NCI-H2171 (cell line): ENCODE measurements at places on chromosomes 7 and 10.

- no peak for DNase-seq
These were observed 175.4 kb downstream of the SKAP2 start for GRCh38 chr7:26688936-26689506.

DNA sequence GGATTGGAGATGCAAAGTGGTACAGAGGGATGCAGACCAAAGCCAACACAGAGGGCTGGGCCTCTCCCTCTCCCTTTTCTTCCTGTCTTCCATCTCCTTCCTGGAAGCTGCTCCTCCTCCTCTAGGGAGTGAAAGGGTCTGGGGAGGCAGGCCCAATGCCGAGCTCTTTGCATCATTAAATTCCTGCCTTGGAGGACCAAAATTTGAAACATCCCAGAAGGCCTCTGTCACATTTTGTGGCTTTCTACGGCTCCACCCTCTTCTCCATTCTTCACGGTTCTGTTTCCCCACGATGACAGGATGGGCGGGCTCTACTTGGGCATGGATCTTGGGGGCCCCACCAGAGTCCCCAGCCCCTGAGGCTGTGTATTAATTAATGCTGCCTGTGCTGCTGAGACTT lies 76.4 kb downstream of the NEURL1 start:
- no peak for DNase-seq

GRCh38 chr7:114422507-114423501 lies 8.2 kb downstream of the FOXP2 start:
- DNase-seq = no peak

GRCh38 chr7:70569335-70569819 lies 562.6 kb upstream of the GALNT17 start:
- DNase-seq = peak; percentile 74

DNA sequence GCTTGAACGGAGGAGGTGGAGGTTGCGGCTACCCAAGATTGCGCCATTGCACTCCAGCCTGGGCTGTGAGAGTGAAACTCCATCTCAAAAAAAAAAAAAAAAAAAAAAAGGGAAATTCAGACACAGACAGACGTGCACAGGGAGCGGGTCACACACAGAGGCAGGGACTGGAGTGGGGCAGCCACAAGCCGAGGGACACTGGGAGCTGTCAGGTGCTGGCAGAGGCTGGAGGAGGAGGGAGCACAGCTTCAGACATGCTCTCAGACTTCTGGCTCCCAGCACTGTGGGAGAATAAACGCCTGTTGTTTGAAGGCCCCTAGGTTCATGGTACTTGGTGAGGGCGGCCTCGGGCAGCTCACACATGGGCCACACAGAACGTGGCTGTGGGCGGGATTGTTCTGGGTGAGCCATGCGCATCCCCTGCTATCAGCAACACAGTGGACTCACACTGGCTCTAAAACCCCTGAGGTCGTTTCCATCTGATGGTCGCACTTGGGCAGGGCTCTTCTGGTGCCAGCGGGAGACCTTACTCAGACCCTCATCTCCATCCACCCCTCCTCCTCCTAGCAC lies 375.9 kb downstream of the DNAJB6 start:
- DNase-seq = no peak

DNA sequence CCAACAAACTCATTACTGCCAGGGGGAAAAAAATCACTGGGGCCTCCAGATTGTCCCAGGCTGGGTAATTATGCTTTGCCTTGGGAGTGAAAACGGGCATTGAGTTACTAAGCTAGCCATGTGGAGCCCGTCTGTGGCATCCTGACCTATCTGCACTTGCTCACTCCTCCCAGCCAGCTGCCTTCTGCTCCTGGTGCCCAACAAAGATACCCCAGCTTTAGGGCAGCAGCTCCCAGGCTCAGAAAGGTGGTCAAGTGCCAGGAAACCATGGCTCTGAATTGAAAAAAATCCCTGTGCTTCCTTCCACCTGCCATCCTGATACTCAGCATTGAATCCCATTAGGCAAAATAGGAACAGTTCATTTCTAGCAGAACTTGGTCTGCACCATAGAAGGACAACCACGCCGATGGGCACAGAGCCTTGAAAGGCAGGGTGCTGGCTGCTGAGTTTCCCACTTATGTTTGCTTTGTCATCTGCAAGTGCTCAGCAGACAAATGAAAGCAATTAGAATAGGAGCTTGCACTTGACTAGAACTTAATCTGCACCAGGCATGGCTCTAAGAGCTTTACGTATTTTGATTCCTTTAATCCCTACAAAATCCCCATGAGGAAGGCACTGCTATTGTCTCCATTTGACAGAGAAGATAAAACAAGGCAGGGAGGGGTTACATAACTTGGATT lies 42.8 kb downstream of the HSPA12A start:
- no peak for DNase-seq

DNA sequence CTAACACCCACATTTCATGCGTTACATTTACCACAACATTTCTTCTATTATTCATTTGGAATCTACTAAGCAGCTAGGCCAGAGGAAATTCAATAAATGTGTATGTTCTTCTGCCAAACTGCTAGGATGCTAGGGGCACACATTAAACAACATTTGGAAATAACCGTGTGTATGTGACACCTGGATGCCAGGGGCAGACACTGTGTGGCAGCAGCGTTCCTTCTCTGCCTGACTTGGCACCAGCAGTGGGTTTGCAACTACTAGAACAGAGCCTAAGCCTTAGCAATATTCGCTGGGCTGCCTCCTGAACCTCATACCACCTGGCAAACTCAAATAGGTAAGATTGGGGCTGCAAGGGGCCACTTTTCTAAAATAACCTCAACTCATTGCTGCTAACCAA lies 182.1 kb downstream of the CHCHD3 start:
- DNase-seq = no peak

GRCh38 chr7:2248984-2249694 lies 7.1 kb downstream of the NUDT1 start:
- no peak for DNase-seq

GRCh38 chr10:19628767-19629560 lies 187.3 kb upstream of the PLXDC2 start:
- DNase-seq = no peak

DNA sequence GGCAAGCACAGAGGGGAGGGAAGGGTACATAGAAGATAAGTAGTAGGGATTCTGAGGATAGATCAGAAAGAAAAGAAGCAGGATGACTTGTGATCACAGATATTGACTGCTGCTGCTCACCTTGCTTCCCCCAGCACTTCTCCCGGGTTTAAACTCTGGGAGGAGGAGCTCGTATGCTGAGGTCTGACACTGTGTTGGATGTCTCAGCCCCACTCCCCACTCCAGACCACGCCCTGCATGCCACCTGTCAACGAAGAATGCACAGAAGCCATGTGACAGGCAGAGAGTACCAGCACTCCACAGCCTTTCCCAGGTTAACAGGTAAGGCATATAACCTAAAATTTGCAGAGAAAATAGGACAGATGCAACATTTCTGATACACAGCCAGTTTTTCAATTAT lies 388.9 kb downstream of the TNS3 start:
- peak; percentile 56 for DNase-seq

- peak; percentile 54 for DNase-seq
These were observed 26.2 kb downstream of the PWWP2B start for GRCh38 chr10:132422903-132423825.

DNA sequence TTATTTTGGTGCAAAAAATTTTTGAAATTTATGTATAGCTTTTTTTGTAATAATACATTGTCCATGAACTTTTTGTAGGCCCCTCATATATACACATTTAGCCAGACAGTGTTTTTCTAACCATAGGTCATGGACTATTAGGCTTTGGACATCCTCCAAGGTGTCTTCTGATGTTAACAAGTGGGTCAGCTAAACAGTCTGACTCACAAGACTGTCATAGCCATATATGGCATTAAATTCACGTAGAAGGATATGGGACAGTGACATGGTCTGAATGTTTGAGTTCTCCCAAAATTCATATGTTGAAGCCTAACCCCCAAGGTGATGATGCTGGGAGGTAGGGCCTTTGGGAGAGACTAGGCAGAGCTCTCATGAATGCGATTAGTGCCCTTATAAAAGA lies 14.0 kb upstream of the NUB1 start:
- DNase-seq = no peak

- no peak for DNase-seq
These were observed 431.2 kb upstream of the IGFBP3 start for GRCh38 chr7:46352004-46352954.

DNA sequence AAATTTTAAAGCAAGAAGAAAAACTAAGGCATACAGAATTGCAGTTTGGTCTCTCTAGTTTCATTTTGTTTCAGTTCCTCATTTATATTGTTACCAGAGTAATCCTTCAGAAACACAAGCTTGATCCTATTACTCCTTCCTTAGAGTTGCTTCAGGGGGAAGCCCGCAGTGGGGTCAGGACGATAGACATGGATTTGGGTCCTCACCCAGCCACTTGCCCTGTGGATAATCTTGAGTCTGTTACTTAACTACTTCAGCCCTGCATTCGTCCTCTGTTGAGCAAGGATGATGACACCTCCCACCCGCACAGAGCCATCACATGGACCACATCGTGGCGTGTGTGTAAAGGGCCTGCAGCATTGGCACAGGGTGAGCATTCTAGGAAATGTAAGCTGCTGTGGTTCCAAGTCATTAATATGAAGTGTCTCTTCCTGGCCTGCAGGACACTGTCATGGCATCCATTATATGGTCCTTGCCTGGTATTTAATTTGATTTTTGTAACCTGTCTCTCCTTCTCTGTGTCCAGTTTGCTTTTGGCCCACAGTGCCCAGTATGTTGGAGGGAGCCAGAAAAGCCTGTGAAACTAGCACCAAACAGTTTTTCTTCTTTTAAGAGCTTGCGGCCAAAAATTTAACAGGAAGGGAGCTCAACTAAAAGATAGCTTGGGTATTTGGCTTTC lies 111.2 kb downstream of the EEPD1 start:
- no peak for DNase-seq

GRCh38 chr7:157391036-157391710 lies 54.4 kb downstream of the DNAJB6 start:
- no peak for DNase-seq

GRCh38 chr7:20562461-20562860 lies 53.0 kb upstream of the ABCB5 start:
- no peak for DNase-seq

DNA sequence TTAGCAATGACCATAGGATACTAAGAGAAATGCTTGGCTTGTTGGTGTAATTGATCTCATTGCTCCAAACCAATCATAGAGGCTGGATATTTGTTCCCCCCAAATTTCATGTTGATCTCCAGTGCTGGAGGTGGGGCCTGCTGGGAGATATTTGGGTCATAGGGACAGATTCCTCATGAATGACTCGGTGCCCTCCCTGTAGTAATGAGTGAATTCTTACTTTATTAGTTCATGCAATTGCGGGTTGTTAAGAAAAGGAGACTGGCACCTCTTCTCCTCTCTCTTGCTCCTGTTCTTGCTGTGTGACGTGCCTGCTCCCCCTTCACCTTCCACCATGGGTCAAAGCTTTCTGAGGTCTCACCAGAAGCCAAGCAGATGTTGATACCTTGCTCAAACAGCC lies 630.1 kb downstream of the CALN1 start:
- DNase-seq = no peak

DNA sequence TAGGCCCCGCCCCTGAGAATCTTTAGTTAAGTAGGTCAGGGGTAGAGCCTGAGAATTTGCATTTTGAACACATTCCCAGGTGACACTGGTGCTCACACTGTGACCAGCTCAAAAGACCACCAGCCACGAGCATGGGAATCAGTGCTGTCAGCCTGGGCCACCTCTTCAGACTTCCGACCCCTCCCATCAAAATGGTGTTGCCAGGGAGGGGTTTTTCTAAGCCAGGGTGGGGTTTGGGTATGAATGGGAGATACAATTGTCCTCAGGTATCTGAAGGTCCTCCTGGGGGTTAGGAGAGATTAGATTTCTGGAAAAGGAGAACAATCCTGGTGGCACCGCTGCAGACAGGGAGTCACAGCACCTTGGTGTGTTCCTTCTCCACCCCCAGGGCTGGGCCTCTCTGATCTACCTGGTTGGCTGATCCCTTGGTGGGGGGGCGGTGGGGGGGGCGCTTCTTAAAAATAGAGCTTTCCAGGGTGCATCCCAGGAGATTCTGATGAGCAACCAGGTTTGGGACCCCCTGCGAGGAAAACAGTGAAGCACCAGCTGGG lies 111.5 kb upstream of the ANLN start:
- DNase-seq = peak; percentile 93

- DNase-seq = no peak
These were observed 229.8 kb downstream of the ADK start for GRCh38 chr10:74380795-74381194.

DNA sequence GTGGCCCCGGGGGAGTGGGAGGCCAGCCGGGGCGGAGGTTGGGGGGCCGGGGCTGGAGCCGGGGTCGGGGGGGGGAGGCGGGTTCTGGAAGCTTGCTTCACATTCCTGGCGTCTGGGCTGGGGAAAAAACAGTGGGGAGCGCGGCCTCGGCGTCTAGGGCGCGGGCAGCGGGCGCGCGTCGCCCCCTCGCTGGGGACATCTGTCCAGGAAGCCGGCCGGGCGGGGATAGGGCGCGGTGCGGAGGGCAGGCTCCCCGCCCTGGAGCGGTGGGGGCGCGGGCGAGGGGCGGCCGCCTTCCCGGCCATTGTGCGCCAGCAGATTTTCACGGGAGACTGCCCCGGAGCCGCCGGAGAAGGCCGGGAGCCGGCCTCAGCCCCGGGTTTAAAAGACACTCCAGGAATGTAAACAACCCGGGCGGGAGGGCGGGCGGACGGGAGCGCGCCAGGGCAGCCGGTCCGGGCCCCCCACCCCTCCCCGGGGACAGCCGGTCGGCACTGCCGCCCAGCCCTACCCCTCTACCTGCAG lies 1.4 kb downstream of the ZMIZ1 start:
- DNase-seq = no peak

GRCh38 chr10:110395350-110396283 lies 90.9 kb upstream of the SMNDC1 start:
- no peak for DNase-seq

DNA sequence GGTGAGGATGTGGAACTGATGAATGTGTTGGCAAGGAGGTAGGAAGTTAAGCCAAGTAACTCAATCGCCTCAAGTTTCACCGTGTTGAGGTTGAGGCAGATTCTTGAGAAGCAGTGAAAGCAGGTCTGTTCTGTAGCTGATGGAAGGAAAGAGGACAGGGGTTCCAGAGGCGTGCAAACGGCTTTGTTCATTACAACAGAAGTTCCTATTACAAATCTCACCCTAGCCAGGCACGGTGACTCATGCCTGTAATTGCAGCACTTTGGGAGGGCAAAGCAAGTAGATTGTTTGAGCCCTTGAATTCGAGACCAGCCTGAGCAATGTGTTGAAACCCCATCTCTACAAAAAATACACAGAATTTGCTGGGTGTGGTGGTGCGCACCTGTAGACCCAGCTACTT lies 36.9 kb upstream of the PTF1A start:
- DNase-seq = no peak

GRCh38 chr10:121522831-121523230 lies 75.4 kb downstream of the FGFR2 start:
- DNase-seq = no peak
